ENCODE measurements at places on chromosomes 4 and X.
A peak's percentile ranks its signal among the peaks of the same experiment; 100 is the strongest.

DNA sequence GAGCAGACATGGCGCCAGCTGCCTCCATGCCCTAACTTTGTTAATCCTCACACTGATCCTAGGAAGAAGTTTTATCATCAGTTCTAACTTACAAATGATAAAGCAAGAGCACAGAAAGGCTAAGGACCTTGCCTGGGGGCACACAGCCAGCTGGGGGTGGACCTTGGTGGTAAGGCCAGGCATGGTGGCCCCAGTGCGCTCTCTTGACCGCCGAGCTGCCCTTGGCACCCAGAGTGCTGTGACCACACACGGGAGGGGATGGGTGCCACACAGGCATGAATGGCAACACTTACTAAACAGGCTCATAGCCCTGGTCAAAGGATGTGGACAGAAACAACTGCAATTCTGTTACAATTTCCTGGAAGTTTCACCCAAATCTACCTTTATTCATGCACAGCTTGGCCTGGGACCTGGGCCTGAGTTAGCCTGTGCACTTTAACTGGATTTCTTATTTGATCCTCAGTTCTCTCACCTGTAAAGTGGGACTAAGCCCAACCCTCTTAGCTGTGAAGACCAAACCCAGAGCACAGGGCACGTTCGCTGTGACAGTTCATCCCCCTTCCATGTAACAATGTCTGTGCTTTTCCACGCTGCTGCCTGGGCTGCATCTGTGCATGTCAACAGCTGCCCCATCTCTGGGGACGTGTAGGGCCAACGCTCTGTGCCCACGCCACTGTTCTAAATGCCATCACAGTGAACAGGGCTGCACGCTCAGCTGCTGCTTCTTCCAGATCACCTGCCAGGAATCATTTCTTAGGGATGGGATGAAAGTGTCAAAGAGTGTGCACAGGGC is 44.8 kb downstream of the ACOX3 start:
- no peak for DNase-seq

- no peak for DNase-seq
Measured at GRCh38 chrX:137354851-137355250, 211.1 kb upstream of the ZIC3 start.

GRCh38 chr4:77050962-77051361 is 24.8 kb downstream of the CCNI start:
- DNase-seq, result no peak

GRCh38 chrX:29862126-29862677 is 353.2 kb upstream of the MAGEB2 start:
- DNase-seq, result no peak

DNA sequence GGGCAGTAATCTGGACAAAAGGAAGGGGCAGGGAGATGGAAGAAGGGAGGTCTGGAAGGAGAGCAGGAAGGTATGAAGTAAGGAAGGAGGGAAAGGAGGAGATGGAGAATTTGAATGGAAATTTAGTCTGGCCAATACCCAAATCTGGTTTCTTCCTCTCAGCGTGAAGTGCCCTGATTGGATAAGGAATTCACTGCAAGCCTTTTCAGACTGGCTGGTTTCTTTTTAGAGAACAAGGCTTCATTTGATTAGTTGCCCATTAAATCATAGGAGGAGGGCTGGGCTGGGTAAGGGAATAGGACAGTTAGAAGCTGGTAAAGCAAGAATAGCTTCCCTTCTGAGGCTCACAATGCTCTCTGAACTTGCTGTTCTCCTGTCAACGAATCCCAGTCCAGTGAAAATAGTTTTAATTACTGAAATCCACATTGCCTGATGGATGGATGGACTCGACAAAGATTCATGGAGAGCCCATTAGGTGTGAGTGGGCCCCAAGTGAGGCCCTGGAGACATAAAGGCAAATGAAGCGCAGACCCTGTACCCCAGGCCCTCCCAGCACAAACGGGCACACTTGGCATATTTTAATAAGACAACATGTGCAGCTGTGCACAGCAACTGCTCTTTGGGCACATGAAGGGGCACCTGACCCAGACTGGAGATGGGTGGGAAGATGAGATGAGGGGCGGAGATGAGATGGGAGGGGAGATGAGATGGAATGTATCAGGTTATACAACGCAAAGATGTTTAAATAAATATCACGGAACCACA is 347.1 kb upstream of the GATB start:
- DNase-seq, result no peak

DNA sequence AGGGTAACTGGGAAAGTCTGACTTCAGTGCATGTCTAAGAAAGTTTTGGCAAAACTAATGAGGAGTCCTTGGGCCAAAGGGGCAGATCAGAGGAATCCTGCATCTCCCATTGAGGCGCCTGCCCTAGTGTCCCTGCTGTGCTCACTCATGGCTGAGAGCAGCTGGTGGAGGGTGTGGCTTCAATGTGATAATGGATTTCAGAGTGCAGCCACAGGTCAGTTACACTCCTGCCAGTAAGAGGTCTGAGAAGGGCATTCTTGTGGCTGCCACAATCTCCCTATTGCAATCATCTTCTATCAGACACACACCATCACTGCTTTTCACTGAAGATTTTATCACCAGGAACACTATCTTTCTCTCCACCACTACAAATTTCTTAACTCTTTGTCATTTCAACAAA is 457.1 kb downstream of the MID1IP1 start:
- DNase-seq, result no peak

GRCh38 chr4:135249024-135249423 is 1047.4 kb upstream of the PABPC4L start:
- no peak for DNase-seq

- DNase-seq, result no peak
Measured at GRCh38 chrX:44392767-44393166, 49.3 kb upstream of the EFHC2 start.

GRCh38 chrX:69556060-69557011 is 52.2 kb downstream of the NALF2 start:
- DNase-seq, result no peak

DNA sequence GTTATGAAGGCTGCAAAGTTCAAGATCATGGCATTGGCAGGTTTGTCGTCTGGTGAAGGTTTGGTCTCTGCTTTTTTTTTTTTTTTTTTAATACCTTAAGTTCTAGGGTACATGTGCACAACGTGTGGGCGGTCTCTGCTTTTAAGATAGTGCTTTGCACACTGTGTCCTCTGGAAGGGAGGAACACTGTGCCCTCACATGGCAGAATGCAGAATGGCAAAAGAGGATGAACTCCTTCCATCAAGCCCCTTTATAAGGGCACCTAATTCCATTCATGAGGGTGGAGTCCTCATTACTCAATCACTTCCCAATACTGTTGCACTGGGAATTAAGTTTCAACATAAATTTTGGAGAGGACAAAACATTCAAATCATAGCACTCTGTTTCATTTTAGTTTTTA is 101.4 kb downstream of the GLRA2 start:
- no peak for DNase-seq

GRCh38 chr4:174714393-174715211 is 114.4 kb downstream of the GLRA3 start:
- no peak for DNase-seq

- DNase-seq, result no peak
Measured at GRCh38 chr4:145231906-145232700, 51.7 kb upstream of the OTUD4 start.

- DNase-seq, result peak; percentile 46
Measured at GRCh38 chrX:44874420-44875184, 1.6 kb downstream of the KDM6A start.

GRCh38 chrX:54807524-54808108 is at the start of gene MAGED2:
Gene MAGED2 (plus strand): TSS chrX:54807745. CDS start chrX:54809332, 1,587 bp downstream.
- DNase-seq, result peak; percentile 33

DNA sequence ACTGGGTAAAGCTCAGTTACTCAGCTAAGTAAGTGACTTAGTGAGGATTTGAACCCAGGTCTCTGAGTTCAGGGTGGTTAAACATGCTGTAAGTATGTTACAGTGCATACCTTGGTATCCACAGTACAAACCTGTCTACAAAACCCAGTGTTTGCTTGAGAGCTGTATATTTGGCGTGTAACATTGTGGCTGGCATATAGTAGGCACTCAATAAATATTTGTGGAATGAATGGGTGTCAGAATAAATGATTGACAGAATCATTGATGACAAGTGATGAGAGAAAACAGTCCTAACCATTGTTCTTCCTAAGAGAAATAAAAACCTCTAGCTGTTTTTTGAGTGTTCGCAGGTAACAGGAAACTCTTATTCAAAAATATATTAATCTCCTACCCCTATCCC is 79.7 kb upstream of the BCOR start:
- no peak for DNase-seq

- no peak for DNase-seq
Measured at GRCh38 chrX:112761242-112762207, 79.1 kb downstream of the AMOT start.

- no peak for DNase-seq
Measured at GRCh38 chr4:53477636-53478035, 100.2 kb downstream of the FIP1L1 start.

- no peak for DNase-seq
Measured at GRCh38 chr4:101217353-101218031, 129.8 kb downstream of the PPP3CA start.

DNA sequence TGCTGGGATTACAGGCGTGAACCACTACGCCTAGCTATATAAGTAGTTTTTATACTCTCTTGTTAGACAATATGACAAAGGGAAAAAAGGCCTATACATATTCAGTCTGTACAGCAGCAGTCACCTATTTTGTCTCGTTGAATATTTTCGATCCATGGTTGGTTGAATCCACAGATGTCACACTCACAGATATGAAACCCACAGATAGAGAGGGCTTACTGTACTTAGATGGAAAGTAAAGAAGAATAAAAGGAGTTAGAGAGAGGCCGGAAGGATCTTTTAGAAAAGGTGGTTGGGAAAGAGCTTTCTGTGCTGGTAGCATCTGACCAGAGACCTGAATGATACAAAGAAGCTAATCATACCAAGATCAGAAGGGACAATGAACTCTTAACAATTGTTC is 38.3 kb upstream of the SPINK2 start:
- DNase-seq, result no peak

- no peak for DNase-seq
Measured at GRCh38 chr4:3062471-3062870, 11.9 kb downstream of the HTT-AS start.

DNA sequence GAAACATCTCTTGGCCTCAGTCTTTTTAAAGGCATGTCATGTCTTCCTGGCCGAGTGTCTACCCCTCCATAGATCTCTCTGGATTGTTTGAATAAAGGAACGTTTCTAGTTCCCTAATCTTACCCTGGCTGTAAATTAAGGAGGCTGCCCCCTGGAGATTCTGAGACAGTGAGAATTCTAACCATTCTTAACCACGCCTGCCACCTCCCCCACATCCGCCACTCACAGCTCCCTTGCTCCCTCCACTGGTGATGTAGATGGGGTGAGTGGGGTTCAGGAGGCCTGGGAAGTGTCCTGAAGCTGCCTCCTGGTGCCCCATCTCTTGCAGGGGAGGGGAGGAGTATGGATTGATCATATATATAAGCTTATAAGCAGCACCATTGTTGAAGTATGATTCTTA is 48.0 kb upstream of the TRIM2 start:
- DNase-seq, result peak; percentile 20

DNA sequence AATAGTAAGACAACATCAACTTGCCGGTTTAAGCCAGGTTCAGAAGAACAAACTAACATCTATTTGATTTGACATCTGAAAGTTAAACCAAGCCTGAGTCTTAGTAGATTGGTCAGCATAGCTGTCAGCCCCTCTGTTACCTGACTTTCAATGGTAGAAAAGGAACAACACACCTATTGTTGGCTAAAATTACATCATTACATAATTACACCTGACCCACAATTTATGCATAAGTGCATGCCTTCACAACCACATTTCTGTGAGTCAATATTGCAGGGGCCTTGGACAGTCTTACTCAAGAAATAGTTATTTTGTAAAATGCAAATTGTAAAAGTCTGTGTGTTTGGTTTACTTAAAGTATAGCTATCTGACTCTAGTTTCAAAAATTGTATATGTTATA is 36.2 kb downstream of the EGFL6 start:
- DNase-seq, result no peak

GRCh38 chrX:129761596-129761995 is 18.2 kb upstream of the SASH3 start:
- DNase-seq, result no peak

DNA sequence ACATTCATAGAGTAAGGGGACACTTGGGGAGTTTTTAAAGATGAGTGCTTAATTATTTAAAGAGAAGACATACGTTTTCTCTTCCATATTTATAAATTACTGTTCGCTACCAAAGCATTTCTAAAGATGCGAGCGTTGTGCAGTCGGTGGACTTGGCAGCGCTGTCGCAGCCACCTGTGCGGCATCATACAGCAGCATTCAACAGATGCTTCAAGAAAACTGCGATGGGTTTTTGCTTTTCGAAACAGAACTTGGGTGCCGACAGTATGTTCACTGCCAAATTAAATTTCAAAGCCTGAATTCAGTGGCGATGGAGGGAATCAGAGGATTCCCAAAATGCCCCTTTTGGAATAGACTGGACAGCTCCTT is 1.6 kb upstream of the HTR2C start:
- DNase-seq, result no peak

GRCh38 chr4:146407669-146408084 is 114.1 kb downstream of the SLC10A7 start:
- no peak for DNase-seq

GRCh38 chr4:141216002-141216761 is 4.5 kb upstream of the ZNF330 start:
- DNase-seq, result no peak

DNA sequence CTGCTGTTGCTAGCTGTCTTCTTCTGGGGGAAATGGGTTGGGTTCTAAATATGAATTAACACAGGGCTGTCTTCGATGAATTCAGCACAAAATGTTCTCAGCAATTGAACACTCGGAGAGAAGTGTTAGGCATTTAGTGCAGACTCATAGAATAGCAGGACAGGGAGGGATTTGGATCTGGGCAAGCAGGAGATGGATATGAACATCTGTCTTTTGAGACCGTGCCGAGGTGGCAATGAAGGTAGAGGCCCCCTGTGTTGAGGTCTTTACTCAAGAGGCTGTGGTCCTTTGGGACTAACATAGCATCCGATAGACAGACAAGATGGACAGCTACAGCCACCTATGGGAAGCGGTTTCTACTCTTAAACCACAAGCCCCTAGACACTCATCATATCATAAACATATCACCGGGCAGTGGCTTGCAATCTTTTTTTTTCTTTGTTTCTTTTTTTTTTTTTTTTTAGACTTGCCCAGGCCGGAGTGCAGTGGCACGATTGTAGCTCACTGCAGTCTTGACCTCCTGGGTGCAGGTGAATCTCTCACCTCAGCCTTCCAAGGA is 6.7 kb downstream of the CD99 start:
- DNase-seq, result no peak

DNA sequence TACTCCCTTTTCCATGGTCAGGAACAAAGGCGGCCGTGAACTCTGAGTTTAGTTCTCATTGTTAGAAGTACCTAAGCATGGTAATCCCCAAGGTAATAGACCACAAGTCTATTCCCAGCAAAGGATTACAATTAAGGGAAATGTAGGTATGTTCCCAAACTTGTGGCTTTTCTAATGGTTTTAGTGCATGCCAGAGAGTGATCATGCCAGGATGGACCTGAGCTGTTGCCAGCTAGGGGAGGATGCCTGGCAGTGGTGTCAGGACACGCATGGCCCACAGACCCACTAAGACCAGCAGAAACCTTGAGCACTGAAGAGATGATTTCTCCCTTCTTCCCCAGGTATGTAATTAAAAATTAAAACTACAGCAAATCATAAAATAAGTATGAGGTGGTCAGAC is 60.8 kb downstream of the COQ2 start:
- DNase-seq, result no peak
